ENCODE measurements at places on chromosomes 16 and 17.
A peak's percentile ranks its signal among the peaks of the same experiment; 100 is the strongest.

DNA sequence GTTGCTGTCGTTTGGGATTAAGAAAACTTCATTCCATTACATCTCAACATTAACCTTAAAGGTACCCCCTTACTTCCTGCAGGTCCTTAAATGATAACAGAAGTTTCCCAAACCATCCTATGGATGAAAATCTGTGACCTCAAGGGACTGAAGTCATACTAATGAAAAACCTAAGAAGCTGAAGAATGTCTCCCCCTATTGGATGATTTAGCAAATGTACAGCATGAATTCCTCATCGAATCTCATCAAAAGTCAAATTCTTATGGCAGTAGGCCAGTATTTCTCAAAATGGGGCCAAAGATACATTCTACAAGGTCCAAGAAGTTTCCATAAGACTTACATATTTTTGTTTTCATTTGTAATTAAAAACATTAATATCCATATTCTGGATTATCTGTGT lies 13.5 kb downstream of the SCO1 start:
- DNase-seq: no peak

DNA sequence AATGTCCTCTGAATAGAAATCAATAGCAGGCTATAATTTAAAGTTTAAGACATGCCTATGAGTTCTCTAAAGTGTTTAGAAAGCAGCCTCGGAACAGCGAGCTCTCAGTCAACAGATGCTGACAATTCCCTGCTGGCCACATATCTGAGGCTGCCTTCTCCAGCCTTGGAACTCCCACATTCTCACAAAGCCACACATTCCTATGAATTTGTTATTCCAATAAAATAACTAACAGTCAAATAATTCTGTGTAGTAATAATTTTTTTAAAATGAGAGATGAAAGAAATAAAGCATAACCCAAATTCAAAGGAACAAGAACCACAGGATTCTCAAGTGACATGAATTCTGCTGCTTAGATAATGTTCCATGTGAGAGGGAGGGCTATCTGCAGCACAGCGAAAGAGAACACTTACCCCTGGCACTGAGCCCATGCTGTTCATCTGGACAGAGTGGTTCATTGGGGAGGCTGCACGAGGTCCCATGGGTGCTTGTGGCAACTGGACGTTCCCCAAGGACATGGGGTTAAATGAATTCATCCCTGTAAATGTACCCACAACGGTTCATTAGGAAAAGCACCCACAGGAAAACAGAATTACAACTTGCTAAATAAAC lies 56.9 kb upstream of the TRAP1 start:
- peak; percentile 37 for DNase-seq

DNA sequence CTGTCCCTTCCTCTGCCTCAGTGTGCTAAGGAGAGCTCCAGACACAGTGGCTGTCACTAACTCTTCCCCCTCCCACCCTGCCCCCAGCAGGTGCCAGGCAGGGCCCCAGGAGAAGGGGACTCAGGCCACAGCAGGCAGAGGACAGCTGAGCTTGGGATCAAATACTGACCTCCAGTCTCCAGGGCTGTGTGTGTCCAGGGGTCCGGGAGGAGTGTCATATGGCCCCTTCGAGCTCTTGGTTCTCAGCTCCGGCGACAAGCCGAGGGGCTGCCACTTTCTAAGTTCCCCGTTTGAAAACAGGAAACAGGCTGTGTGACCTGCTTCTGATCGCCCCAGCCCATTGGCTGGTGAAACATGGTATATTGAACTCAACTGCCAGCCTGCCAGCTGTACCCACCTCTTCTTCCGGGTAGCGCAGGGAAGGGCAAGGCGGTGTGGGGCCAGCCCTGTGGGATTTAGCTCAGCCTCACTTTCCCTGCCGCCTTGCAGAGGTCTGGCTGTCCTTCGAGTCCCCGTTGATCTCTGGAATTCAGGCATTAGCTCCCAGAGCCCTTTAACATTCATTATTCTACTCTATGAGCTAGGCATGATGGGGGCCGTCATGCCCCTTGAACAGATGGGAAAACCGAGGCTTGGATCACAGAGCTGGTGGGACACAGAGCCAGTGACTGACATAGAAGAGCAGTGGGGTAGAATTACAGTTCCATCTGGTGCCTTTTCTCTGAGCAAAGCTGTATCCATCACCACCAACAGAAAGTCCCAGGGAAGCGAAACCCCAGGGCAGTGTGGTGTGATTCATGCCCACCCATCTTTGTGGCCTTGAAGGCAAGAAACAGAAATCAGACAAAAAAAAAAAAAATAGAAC lies at the start of gene SNX20:
Gene SNX20 (minus strand): TSS at position 292 of the 865 bp plus-strand sequence. CDS start 3,786 bp downstream, outside the sequence.
- no peak for DNase-seq

- DNase-seq: no peak
Measured at GRCh38 chr17:7548585-7549400, at the start of gene TNFSF12. Gene TNFSF12, plus strand, starts transcription at chr17:7549058. Its CDS starts 96 bp downstream, at chr17:7549154.

DNA sequence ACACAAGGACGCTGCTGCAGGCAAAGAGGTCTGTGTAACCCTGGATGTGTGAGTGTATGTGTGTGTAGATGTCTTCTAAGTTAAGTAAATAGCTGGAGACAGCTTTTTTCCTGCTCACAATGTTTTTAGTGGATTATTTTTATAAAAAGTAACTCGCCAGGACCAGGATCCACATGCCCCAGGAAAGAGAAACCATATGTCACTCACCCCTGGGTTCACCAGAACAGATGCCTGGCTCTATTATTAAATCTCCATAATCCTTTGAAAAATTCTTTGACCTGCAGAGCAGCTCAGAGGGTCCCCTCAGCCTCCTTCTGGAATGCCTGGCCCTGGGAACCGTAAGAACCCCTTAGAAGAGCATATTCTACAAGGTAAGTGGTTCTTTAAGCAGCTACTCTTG lies 18.0 kb downstream of the ABCC12 start:
- DNase-seq: no peak

DNA sequence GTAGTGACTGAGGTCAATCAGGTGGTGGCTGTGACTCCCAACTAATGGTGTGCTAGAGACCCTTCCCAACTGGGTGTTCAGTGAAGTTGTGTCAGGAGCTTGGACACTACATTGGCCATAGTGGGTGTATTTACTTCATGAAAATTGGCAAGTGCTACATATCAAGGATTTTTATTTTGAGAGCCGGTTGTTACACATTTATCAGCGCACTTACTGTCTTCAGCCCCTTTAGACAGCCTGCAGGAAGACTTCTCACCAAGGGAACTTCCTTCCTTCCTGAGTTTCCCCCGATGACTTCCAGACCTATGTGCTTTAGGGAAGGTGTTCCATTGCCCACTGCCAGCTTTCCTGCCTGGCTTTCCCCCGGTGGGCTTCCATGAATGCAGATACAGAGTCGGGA lies 261.2 kb downstream of the CBLN1 start:
- DNase-seq: no peak
